ACHN (cell line): ENCODE measurements at places on chromosomes 11 and 22.

GRCh38 chr11:122120096-122120495 lies 4.1 kb upstream of the BLID start:
- no peak for DNase-seq

- DNase-seq = no peak
Observed at GRCh38 chr11:17645190-17645970, 74.0 kb upstream of the MYOD1 start.

GRCh38 chr11:71425409-71425808 lies 22.8 kb downstream of the DHCR7 start:
- no peak for DNase-seq

GRCh38 chr11:33132510-33132909 lies 28.8 kb downstream of the CSTF3 start:
- no peak for DNase-seq

DNA sequence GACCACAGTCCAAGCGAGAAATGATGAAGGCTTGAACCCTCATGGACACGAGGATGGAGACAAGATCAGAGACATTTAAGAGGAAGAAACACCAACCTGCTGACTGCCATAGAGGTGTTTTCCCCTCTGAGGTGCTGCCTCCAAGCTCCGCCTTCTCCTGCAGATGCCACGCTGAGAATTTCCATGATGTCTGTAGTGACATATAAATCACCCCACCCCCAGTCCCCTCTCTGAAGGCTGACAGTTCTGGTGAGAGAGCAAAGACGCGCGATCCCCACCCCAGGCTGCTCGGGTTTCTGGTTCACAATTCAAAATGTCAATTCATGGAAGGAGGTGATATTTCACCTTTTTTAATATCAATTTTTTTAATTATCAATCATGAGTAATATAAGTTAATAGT lies 28.2 kb downstream of the LRRC32 start:
- DNase-seq = no peak

DNA sequence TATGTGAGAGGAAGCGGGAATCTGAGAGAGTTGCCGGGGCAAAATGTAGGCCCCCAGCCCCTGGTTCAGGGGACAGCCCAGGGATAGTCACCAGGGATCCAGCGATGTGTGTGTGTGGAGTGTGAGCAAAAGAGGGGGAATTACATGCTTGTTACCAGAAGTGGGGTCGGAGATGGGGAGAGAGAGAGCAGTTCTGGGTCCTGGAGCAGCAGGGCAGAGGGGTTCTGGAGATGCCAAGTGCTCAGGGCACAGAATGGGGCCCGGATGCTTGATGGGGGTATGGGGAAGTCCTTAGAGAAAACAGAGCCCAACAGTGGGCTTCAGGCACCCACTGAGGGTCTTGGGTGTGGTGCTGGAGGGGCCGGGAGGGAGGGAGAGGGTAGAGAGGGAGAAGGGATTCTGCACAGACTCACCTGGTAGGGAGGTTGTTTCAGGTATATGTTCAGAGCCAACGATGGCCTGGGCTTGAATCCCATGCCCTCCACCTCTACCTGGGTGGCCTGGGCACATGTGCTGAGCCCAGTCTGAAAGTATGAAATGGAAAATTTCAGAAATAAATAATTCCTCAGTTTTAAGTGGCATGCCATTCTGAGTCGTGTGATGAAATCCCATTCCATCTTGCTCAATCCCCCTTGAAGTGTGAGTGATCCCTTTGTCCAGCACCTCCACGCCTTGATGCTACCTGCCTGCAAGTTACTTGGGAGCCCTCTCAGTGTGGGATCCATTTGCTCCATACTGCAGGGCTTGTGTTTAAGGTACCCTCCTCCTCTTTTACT lies 12.4 kb downstream of the SMIM38 start:
- DNase-seq = no peak

DNA sequence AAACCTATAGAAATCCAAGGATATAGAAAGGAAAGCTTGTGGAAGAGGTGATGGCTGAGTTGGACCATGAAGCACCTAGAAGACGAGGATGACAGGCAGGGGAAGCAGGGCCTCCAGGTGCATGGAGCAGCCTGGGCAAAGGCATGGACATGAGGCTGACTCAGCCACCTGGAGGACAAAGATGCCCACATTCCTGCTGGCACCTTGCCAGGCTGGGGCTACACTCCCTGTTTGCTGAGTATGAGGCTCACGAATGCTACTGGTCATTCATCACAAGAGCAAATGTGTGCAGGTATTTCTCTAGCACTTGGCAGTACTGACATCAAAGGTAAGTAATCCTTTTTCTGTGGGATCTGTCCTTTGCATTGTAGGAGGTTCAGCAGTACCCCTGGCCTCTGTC lies 7.1 kb upstream of the SCGB2A1 start:
- DNase-seq = no peak

GRCh38 chr11:63687845-63688244 lies 6.5 kb downstream of the RTN3 start:
- DNase-seq = no peak

DNA sequence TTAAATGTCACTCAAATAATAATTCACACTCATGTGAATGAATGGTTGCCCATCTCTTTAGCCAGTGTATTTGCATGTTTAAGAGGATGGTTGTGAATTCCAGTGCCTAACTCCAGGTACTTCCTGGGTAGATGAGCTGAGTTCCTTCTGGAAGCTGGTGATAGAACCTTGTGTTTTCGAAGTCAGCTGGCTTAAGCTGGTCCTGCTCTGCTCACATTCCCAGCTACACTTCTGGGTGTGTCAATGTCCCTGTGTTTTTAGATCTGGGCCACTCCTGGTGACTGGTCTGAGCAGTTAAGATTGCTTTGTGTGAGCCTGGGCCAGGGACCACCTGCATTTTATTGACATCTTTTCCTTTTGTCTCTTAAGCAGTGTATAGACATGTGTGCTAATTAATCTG lies 10.6 kb downstream of the TEAD1 start:
- DNase-seq = no peak

GRCh38 chr11:62151737-62152102 lies 27.9 kb downstream of the INCENP start:
- no peak for DNase-seq

DNA sequence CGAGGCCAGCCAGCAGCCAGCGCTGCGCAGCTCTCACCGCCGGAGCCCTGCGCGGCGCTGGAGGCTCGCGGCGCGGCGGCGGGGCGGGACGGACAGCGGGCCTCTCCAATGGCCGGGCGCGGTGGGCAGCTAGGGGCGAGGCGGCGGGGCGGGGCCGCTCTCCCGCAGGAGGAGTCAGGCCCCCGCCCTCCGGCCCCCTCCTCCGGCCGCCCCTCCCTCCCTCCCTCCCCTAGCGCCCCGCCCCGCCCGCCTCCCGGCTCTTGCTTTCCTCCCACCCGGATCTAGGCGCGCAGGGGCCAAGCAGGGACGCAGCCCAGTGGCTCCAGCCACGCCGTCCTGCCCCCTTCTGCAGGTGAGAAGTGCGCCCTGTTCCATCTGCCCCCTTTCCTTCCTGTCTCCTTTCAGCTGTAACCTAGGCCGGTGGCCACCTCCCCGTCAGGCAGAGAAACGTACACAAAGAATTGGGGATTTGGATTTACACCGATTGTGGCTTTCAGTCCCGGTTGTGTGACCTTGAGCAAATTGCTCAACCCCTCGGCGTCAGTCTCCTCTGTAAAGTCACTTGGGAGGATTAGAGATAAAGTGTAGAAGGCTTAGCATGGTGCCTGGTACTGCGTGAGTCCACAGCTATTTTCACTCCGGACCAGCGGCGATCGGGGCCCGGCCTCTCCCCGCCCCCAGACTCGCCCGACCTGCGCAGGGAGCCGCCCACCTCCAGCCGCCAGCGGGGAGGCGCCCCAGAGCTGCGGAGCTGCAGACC lies at the start of gene FZD4:
FZD4 (minus strand) TSS at position 35 of the 760 bp plus-strand sequence. CDS start 310 bp downstream, outside the sequence.
- peak; percentile 84 for DNase-seq

- no peak for DNase-seq
Observed at GRCh38 chr11:46207270-46207669, 70.2 kb upstream of the CREB3L1 start.

- no peak for DNase-seq
Observed at GRCh38 chr11:104704146-104704830, 194.0 kb downstream of the CASP12 start.

- DNase-seq = no peak
Observed at GRCh38 chr11:112694813-112695212, 266.4 kb upstream of the NCAM1 start.

GRCh38 chr11:60871378-60872061 lies 4.2 kb downstream of the ZP1 start:
- peak; percentile 7 for DNase-seq

DNA sequence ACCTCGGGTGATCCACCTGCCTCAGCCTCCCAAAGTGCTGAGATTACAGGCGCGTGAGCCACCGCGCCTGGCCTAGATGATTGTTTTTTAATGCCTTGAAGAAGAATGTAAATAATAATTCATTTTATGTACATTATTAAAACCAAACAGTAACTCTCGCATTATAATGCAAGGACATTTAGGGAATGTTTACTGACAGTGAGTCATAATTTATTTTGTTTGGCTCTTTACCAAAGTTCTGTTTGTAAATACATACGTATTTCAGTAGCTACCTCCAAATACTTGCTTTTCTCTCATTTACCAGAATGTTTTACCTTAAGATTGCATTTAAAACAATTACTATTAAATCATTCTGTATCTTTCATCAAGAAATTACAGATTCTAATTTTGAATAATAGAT lies 3.0 kb downstream of the RAB39A start:
- DNase-seq = no peak

GRCh38 chr22:27105142-27106025 lies 448.0 kb downstream of the MIAT start:
- DNase-seq = no peak

DNA sequence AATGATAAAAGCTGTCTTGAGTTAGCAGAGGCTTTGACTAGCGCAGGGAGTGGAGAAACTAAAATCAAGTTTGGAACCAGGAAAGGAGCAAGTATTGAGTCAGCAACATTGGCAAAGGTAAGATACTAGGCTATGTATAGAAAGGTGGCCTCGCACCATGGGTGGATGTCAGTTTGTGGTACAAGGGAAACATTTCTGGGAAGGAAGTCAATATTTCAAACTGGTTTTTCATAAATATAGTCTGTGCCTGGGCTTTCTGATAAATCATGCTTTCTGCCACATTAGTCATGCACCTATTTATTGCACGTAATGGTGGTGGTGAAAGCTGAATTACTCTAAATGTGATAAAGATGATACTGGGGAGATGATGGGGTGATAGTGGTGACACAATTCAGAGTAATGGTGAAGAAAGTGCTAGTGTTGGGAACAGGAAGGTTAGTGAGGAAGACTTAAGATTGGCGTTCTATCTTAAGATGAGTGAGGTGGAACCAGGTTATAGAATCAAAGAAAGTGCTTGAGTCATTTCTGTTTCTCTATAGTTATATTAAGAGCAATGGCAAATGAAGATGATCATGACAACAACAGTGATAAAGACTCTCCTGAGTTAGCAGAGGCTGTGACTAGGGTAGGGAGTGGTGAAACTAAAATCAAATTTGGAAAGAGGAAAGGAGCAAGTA lies 729.0 kb downstream of the FAM181B start:
- no peak for DNase-seq

DNA sequence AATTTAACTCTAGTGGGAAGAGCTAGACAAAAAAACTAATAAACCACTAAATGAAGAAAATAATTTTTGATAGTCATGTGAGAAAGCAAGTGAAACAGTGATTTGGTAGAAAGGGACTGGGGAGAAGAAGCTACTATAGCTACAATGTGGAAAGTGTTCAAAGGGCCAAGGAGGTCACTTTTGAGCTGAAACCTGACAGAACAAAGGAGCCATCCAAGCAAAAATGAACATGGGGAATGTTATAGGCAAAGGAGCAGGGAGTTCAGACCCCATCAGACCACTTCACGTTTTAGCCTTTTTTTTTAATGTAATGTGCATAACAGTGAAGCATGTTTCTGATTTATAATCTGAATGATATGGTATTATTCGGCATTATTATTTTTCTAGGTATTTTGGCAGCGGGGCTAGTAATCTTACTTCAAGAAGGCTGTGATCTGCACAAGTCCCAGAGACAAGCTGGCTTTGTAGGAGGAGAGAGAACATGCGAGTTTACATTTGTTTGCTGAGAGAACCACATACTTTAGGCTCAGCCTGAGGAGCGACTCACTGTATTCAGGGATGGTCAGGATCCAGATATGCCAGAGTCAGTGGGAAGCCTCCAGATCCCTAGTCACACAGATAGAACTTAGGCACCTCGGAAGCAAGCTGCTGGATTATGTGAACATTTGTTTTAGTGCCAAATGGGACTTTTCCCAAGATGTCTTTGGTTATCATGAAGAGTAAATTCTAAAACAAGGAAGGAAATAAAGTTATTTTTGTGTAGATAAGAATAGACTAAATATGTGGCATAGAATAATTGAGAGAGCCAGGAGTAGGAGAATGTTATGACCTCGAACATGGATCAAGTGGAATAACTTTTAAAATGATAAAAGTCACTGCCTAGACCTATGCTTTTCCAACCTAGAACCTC lies 118.6 kb downstream of the TRIM44 start:
- DNase-seq = no peak

DNA sequence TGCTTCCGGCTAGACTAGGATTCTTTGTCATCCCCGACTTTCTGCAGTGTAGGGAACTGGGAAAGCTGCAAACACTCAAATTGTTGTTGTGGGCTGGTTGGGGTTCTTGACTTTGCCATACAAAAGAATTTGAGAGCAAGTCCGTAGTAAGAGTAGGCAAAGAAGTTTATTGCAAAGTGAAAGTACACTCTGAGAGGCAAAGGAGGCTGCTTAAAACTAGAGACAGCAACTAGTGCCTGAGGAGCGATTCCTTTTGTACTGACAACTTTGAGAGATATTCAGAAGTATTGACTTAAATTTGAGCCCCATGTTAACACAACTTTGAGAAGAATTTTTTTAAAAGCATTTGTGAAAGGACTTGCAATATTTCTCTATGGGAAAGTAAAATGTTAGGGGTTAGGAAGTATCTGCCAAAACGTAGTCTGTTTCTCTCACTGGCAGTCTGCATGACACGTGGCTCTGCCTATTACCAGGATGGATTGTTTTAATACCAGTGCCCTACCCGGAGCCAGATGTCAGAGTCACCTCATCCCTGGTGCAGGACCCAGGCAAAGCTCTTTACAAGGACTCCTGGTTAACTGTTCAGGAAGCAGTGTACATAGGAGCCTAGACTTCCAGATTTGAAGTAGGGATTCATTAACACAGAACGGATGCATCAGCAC lies 85.0 kb upstream of the CLPB start:
- no peak for DNase-seq

- no peak for DNase-seq
Observed at GRCh38 chr11:75408957-75409219, 9.6 kb downstream of the RPS3 start.

GRCh38 chr11:120744016-120744994 lies 232.8 kb downstream of the GRIK4 start:
- DNase-seq = no peak

DNA sequence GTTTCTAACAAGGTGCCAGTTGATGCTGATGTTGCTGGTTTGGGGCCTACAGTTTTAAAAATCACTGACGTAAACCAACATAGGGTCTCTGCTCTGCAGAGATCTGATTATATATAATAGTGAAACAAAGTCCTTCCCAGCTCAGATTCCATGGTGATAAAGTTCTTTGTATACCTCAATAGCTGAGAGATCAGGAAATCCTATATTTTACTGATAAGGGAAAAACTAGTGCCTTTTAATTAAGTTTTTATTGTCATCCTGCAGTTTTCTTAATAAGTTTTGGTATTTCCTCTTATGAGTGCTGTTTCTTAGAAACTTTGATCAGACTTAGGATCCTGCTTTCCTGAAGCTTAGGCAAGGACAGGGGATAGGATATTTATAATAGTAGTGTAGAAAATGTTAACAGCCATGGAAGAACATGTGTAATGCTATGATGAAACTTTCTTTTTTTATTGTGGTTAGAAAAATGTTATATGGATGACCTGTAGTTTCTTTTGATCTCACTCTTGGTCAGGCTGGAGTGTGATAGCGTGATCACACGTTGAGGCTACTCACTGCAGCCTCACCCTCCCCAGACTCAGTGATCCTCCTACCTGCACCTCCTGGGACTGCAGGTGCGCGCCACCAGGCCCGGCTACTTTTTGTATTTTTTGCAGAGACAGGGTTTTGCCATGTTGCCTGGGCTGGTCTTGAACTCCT lies 14.1 kb downstream of the CAPRIN1 start:
- no peak for DNase-seq
